ENCODE measurements at places on chromosomes 5 and 9.
A peak's percentile ranks its signal among the peaks of the same experiment; 100 is the strongest.

- no peak for DNase-seq
These were observed 1.7 kb downstream of the ADAMTS16 start for GRCh38 chr5:5141625-5142525.

GRCh38 chr9:15243081-15243480 lies 63.9 kb downstream of the TTC39B start:
- DNase-seq = no peak

GRCh38 chr5:179130101-179130681 lies 70.0 kb downstream of the ZNF354C start:
- DNase-seq = no peak

- no peak for DNase-seq
These were observed 294.8 kb downstream of the ATPSCKMT start for GRCh38 chr5:9954869-9955268.

DNA sequence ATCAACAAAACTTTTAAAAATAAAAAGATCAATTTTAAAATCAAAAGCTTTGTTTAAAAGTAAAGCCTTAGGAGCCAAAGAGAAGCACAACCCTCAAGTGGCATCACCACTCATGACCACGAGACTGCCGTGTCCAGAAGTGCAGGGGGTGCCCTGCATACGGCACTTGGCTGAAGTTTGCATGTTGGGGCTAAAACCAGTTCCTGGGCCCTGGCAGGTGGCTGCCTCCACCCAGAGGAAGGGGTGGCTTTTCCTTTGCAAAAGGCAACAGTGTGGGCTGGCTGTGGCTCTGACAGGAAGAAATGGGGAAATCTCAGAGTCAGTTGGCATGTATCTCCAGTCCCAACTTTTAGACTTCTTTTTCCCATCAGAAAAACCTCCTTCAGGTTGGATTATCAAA lies 15.3 kb downstream of the TRMO start:
- DNase-seq = no peak

DNA sequence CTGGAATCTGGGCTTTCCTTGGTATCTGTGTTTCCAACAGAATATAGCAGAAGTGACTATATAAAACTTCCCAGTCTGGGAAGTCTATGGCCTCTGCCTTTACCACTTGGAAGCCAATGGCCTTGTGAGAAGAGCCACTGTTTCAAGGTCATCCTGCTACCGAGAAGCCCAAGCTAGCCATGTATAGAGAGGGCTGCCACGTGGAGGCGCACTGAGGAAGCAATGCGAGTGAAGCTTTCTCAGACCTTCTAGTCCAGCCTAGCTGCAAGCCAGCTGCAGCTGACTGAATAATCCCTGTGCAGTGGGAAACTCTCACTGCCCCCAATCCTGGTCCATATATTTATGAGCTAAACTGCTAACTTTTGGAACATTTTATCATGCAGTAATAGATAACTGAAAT lies 661.8 kb upstream of the RIOK2 start:
- no peak for DNase-seq

DNA sequence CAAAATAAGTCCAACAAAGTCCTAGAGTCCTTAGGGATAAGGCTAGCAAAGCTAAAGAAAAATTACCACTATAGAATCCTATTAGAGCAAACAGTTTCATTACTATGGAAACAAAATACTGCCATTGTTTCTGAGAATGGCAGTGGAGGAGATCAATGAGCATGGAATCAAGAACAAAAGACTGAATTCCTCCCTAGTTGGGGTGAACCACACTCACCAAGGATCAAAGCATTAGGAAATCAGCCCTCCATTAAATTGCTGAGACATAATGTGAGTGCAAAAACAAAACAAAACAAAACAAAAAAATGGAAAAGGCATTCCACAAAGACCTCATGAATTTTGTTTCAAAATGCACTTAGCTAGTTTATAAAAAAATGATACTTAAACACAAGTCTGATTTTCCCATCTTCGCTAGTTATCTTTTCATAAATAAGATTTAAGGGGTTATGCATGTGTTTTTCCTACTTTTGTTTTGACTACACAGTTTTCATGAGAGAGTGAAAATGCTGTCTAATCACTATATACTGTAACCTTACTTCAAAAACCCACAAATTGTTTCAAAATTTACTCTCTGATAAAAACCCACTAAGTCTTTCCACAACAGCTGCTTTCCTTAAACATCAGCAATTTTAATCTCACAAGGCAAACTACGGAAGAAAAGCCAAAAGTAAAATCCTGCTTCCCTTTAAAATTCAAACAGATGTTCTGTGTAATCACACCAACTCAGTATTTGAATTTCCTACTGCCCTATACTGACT lies 9.7 kb downstream of the SERINC5 start:
- DNase-seq = no peak

GRCh38 chr5:89697581-89697980 lies 712.0 kb downstream of the CETN3 start:
- DNase-seq = no peak

DNA sequence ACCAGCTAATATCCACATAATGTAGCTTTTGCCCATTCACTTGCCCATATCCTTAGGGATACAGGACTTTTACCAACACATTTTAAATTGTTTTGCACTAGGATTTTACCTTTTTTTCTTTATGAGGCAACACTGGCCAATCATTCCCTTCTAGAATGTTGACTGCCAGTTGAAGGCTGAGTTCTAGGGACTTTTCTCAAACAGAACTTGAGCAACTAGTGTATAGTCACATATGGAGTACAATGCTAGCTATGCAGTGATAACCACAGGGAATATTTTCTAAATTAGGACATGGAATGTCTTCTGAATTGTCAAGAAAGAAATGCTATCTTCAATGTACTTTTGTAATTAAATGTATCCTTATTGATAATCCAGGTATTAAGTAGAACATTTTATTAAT lies 133.6 kb downstream of the OXCT1 start:
- no peak for DNase-seq

GRCh38 chr5:4576908-4577307 lies 563.2 kb upstream of the ADAMTS16 start:
- no peak for DNase-seq

DNA sequence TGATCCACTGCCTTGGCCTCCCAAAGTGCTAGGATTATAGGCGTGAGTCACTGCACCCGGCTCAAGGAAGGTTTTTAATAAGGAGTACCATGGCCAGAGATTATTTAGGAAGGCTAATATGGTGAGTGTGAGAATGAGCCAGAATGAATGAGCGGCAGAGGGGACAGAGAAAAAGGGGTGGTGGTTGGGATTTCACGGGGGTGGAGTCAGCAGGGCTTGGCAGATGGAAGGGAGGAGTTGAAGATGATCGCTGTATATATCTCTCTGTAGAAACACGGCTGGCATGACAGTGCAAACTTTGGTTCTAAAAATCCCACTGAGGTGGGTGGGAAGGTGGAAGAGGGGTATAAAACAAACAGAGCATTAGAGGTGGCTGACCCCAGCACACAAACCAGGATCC lies 176.7 kb upstream of the TBC1D2 start:
- no peak for DNase-seq

DNA sequence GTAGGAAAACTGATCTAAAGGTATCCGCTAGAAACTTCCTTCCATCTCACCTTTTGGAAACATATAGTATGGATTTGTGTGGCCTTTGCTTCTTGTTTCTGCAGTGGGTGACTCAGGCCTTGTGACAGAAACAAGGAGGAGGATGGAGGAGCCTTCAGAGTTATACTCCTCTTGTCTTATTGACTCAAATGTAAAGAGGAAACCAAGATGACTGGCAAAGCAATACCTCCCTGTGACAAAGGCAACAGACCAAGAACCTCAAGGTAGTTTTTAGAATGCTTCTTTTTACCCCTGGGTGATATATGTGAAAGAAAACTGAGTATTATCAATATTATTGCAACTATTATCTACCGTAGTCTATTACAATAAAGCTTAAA lies 123.3 kb upstream of the SLIT3 start:
- no peak for DNase-seq

- no peak for DNase-seq
These were observed 23.5 kb downstream of the NMRK1 start for GRCh38 chr9:75064307-75065025.

DNA sequence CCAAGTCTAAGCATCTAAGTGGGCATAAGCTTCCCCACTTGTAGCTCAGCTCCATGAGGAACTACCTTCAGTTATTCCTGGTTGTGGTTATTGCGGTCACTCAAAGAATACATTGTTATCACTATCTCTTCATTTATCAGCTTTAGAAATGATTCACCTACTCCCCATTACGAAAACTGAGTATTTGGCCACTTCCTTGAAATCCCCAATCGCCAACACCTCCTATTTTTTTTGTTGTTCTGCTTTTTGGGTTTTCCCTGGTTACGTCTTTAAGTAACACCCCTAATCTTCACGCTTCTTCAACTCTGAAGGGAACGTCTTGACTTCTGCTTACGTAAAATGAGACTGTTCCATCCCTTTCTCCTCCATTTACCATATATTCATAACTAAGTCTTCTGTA lies 20.7 kb downstream of the MAPK9 start:
- DNase-seq = no peak

- DNase-seq = no peak
These were observed 599.6 kb upstream of the ADAMTS16 start for GRCh38 chr5:4540375-4541173.

DNA sequence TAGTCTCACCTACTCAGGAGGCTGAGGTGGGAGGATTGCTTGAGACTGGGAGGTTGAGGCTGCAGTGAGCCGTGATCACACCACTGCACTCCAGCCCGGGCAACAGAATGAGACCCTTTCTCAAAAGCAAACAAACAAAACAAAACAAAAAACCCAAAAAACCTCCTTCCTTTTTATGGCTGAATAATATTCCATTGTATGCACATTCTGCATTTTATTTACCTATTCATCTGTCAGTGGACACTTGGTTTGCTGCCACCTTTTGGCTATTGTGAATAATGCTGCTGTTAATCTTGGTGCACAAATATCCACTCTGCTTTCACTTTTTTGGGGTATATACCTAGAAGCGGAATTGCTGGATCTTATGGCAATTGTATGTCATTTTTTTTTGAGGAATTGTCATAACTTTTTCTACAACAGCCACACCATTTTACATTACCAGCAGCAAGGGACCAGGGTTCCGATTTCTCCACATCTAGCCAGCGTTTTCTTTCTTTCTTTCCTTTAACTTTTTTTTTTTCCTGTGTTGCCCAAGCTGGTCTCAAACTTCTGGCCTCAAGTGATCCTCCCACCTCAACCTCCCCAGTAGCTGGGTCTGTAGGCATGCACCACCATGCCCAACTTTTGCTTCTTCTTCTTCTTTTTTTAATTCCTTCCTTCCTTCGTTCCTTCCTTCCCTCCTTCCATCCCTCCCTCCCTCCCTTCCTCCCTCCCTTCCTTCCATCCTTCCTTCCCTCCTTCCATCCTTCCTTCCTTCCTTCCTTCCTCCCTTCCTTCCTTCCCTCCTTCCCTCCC lies 30.6 kb downstream of the NKX2-5 start:
- DNase-seq = no peak

DNA sequence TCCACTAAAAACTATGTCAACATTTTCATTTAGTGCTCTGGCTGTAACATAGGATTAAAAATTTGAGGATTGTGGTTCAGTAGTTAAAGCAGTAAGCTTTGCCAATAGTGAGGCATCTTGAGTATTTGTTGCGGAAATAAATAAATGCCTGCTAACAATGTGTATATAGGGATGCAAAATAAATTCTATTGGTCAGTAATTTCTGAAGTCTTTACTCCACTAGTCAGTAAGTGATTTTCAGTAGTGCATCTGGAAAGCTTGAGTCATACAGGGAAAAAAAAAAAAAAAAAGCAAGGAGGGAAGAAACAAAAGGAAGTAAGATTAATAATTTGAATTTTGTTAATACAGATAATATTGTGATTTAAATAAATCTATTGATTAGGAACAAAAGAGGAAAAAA lies 21.0 kb downstream of the NIPBL start:
- DNase-seq = no peak

DNA sequence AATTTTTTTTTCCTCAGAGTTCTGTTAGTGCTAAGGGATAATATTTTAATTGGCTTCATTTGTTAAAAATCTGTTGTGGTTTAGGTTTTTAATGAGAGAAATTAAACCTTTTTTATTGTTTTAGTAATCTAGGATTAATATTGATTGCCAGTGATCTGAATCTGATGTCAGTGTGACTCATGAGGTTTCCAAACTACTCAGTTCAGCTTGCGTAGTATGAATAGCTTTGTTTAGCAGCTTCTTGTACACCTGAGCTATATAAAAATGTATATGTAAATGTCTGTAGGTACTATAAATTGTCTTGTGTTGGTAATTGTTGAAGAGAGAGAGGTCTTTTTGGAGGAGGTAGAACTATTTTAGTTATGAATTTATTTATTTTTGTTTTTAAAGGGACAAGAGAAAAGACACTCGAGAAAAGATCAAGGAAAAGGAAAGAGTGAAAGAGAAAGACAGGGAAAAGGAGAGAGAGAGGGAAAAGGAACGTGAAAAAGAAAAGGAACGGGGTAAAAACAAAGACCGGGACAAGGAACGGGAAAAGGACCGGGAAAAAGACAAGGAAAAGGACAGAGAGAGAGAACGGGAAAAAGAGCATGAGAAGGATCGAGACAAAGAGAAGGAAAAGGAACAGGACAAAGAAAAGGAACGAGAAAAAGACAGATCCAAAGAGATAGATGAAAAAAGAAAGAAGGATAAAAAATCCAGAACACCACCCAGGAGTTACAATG lies 26.3 kb downstream of the SREK1 start:
- DNase-seq = no peak

DNA sequence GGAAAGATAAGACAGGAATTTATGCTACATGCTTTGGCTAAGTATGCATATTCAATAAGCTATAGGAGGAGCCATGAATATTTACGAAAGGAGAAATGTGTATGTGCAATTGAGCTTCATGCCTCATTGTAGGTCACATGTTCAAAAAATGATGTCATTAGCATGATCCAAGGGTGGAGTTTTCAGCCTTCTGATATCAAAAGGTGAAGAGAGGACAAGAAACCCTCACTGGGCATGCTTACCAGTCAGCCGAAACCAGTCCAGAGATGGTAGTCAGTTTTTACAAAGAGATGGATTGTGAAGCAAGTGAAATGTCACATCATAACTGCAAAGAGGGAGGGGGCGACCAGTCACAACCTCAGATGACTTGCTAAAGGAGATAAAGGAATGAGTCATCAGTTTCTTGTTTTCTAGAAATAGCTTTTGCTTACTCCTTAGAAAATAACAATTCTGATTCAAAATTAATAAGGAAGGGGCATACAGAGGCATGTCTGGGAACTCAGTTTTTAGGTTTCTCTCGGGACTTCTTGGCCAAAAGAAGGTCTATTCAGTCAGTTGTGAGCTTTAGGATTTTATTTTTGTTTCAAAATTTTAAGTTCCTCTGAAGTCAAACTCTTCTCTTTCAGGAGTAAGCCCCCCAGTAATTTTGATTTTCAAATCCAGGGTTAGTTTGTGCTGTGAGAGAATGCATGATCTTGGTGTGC lies 1067.8 kb upstream of the EDIL3 start:
- DNase-seq = no peak

GRCh38 chr5:76332102-76332501 lies 71.0 kb upstream of the IQGAP2 start:
- DNase-seq = no peak

GRCh38 chr9:78781681-78782080 lies 484.8 kb downstream of the PSAT1 start:
- peak; percentile 5 for DNase-seq

All from A549 (cell line).